Effector CD4-positive, alpha-beta T cell (primary cell): ENCODE measurements at places on chromosomes 11 and 22.

- DNase-seq = no peak
Measured at GRCh38 chr22:29128891-29129807, 56.3 kb downstream of the KREMEN1 start.

GRCh38 chr22:19773470-19774040 is 13.0 kb downstream of the TBX1 start:
- no peak for DNase-seq

DNA sequence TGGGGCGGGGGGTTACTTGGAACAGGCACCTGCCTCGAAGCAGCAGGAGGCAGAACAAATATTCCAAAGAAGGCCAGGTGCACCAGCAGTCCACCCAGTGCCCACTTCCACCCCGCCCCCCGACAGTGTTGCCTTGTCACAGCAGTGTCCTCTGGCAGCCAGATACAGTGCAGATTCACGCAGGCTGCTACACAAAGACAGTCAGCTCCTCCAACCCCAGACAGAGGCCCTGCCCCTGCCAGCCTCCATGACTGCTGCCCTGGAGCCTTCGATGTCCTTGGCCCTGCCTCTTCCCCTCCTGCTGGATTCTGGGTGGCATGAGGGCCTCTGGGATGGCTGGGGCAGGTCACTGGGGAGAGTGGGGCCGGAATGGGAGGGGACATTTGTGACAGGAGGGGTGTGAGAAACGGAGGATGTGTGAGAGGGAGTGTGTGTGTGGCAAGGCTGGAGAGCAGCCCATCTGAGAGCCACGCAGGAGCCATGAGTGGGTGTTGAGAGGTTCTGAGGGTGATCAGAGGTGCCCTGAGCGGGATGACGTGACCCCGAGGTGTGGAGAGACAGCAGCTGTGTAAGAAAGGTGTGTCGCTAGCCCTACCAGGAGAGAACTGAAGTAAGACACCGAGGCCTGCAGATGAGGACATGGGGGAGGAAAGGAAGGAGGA is 173.7 kb downstream of the CEP164 start:
- no peak for DNase-seq

DNA sequence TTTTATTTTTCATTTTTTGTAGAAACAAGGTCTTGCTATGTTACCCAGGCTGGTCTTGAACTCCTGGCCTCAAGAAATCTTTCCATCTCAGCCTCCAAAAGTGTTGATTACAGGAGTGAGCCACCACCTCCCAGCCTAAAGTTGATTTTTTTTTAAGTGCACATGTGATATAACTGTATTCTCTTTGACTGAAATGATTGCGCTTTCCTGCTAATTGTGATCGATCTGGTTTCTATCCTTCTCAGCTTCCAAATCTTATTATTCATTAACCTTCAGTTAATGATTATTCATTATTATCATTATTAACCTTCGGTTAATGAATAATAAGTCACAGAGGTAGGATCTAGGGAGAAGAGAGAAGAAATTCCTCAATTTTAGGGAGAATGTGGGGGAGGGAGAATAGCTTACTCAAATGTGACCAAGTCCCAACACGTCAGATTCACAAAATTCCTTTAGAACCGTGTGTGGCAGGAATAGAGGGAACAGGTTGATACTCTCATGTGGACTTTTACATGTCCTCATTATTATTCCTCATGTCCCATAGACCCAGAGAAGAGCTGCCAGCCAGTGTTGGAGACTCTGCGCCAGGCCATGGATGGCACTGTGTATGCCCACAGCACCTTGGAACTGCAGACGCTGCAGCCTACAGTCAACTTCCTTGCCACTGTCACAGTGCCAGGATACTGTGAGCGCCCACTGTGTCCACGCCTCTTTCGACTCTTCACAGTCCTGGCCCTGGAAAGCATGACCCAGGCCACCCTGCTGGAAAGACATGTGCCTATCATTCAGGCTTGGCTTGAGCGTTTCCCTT is 47.1 kb downstream of the RRP8 start:
- DNase-seq = no peak

- no peak for DNase-seq
Measured at GRCh38 chr11:71131861-71132260, 120.5 kb downstream of the SHANK2 start.

DNA sequence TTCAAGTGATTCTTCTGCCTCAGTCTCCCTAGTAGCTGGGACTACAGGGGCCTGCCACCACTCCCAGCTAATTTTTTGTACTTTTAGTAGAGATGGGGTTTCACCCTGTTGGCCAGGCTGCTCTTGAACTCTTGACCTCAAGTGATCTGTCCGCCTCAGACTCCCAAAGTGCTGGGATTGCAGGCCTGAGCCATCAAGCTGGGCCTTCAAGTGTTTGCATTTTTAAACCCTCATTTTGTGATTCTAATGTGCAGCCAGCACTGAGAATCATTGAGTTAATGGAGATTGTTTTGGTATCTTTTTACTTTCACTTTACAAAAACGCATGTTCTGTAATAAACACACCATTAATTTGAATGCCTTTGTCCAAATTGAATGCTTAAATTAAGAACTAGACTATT is 3.4 kb downstream of the TYR start:
- DNase-seq = no peak

DNA sequence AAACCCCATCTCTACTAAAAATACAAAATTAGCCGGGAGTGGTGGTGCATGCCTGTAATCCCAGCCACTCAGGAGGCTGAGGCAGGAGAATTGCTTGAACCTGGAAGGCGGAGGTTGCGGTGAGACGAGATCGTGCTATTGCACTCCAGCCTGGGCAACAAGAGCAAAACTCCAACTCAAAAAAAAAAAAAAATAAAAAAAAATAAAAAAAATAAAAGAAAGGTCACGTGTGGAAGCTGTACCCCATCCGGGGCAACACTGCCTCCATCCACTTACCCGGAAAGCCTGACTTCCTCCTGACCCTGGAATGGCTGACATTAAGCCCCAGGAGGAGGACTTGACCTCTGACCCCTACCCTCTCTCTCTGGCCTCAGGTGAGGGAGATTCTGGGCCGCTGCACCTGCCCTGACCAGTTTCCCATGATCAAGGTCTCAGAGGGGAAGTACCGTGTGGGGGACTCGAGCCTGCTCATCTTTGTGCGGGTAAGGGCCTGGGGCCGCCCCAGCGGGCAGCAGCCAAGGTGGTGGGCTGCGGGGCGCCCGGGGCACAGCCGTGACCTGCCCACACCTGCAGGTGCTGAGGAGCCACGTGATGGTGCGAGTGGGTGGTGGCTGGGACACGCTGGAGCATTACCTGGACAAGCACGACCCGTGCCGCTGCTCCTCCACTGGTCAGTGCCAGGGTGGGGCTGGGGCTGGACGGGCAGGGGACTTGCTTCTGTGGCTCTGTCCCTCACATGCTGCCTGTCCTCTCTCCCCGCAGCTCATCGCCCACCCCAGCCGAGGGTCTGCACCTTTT is 3.8 kb downstream of the GAS2L1 start:
- DNase-seq = no peak

- DNase-seq = no peak
Measured at GRCh38 chr11:117821431-117821830, 3.1 kb downstream of the FXYD2 start.

DNA sequence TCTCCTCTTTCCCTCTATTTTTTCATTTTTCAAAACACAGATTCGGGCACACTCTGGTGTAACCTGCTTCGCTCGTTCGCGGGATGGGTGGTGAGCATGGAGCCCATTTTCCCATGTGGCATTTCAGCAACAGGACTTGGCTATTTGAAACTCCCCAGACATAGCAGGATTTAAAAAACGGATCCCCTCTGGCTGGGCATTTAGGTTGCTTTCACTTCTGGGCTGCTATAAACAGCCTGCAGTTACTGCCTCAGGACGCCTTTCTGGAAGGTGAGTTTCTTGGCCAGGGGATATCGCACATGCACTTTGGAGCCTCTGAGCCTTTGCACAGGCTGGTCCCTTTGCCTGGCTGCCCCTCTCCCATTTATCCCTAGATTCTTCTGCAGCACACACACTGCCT is 2.8 kb upstream of the MPPED1 start:
- no peak for DNase-seq

DNA sequence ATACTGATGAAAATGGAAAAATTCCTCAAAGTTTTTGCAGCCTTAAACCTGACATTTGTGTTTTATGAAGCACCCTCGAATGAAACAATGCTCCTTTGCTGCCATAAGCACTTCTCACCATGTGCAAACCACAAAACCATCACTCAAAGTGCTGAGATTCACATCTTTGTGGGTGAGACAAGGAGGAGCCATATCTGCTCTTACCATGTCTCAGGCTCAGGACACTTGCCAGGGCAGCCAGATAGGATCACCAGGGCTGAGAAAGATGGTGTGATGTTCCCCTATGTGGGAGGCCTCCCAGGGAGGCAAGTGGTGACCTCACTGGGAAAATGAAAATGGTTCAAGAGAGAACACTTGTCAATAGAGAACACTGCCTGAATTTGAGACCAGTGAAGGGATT is 120.4 kb downstream of the CCDC34 start:
- DNase-seq = no peak

DNA sequence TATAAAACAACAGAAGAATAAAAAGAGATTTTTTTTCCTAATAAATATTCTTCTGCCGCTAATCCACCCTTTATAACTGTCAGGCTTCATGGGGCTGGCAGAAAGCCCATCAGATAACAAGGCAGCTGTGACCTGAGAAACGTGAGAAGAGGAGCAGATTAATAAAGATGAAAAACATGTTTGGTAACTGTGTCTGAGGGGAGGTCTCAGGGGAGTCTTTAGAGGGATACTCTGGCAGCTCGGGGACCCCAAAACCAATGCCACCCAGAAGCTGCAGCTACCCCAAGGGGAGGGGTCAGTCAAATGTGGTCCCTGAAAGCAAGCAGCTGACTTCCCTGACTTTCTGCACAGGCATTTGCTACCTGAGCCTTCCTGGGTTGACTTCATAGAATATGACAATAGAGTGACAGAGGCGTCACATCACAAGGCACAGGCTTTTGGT is 48.4 kb upstream of the POU2AF1 start:
- DNase-seq = no peak

GRCh38 chr22:32803020-32803737 is 1.7 kb downstream of the TIMP3 start:
- DNase-seq = no peak

- DNase-seq = no peak
Measured at GRCh38 chr11:102177126-102177525, 66.9 kb downstream of the YAP1 start.

- DNase-seq = no peak
Measured at GRCh38 chr11:45056529-45056928, 89.9 kb upstream of the PRDM11 start.

DNA sequence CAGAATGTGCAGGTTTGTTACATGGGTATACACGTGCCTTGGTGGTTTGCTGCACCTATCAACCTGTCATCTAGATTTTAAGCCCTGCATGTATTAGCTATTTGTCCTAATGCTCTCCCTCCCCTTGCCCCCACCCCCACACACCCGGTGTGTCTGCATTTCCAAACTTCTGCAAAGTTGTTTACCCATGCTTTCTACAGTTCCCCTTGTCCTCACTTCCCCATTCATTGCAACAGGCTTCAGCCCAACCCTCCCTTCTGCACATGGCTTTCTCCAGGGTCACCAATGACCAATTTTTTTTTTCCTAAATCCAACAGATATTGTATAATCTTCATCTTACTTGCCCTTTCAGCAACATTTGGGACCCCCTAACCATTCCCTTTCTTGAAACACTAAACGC is 32.0 kb upstream of the NUP50 start:
- no peak for DNase-seq

GRCh38 chr11:59760771-59761170 is 5.6 kb downstream of the STX3 start:
- DNase-seq = no peak

GRCh38 chr22:48534395-48534958 is 1293.2 kb downstream of the BRD1 start:
- no peak for DNase-seq

DNA sequence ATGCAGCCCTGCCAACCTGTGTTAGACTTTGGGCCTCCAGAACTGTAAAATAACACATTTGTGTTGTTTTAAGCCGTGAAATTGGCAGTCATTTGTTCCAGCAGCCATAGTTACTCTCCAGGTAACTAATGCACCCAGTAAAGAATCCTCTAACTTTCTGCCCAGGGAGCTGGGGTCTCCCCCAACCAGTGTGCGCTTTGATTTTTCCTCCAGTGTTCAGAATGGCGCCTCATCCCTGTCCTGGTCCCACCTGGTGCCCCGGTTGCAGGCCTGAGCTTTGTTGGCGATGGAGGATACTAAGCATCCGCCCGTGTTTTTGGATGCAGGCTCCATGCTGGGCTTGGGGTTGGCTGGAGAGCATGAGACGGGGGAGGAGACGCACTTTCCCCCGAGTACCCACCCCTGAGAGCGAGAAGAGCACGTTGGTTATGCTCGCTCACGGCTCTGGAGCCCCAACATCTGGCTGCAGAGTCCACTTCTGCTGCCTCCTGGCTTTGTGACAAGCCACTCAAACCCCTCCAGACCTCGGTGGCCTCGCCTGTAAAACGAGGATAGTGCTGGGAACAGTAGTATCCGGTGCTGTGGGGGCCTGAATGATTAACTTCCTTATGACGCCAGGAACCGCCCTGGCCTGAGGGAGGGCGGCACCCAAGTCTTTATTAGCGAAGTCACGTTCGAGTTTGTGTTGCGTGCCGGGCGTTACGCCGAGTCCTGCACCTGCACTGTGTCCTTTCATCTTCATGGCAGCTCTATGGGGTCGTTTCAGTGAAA is 25.8 kb downstream of the MRGPRD start:
- DNase-seq = no peak

- DNase-seq = peak; percentile 81
Measured at GRCh38 chr11:66267379-66268243, 828 bp upstream of the RAB1B start.

GRCh38 chr22:27535452-27535851 is 266.1 kb downstream of the MN1 start:
- DNase-seq = no peak

DNA sequence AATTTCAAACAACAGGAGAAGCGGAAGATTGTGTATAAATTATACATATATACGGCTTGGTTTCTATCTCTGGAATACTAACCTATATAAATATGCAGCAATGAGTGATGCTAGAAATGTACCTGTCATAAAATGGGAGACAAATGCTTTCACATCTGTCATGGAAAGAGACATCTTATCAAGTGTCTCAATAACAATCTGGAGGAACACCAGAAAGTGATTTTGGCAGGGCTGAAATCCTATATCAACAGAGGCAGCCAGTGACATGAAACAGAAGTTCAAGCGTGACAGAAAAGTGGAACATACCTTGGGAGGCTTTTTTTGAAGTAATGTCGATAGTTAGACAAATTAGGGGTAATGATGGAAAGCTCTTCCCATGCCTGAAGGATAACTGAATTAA is 834.6 kb downstream of the JRKL start:
- DNase-seq = no peak

DNA sequence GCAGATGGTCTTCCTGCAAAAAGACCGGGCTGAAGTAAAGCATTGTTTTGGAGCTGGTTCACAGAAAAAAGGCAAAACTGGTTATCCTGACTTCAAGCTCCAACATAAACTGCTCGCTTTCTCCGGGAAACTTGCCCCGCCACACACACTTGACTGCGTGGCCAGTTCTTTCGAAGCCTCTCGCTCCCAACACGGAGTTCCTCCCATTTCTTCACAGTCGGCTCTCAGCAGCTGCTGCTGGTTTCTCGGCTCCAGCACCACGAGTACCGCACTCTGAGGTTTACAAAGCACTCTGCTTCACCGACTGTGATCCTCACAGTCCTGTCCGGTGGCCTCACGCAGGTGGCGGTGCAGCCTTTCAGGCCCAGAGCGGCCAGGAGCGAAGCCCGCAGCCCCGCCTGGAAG is 264 bp downstream of the CHEK1 start:
- DNase-seq = no peak
